ENCODE measurements at places on chromosomes 3 and 15.

GRCh38 chr15:50219820-50220219 is 37.8 kb downstream of the SLC27A2 start:
- DNase-seq = no peak

DNA sequence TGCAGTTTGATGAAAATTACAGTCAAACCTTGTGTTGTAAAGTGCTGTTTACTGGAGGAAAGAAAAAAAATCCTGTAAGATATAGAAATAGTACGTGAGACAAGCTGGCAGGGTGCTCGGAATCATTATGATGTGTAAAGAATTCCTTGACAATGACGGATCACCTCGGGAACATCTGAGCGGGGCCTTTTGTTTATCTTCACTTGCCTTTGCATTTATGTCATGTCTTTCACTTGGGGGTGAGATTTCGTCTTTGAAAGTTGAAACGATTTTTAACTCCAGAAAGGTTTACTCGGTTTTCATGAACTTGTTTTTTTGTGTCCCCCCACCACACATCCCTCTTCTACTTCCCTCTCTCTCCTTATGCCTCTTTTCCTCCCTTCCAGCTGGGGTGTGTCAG is 128.3 kb upstream of the VEPH1 start:
- no peak for DNase-seq

DNA sequence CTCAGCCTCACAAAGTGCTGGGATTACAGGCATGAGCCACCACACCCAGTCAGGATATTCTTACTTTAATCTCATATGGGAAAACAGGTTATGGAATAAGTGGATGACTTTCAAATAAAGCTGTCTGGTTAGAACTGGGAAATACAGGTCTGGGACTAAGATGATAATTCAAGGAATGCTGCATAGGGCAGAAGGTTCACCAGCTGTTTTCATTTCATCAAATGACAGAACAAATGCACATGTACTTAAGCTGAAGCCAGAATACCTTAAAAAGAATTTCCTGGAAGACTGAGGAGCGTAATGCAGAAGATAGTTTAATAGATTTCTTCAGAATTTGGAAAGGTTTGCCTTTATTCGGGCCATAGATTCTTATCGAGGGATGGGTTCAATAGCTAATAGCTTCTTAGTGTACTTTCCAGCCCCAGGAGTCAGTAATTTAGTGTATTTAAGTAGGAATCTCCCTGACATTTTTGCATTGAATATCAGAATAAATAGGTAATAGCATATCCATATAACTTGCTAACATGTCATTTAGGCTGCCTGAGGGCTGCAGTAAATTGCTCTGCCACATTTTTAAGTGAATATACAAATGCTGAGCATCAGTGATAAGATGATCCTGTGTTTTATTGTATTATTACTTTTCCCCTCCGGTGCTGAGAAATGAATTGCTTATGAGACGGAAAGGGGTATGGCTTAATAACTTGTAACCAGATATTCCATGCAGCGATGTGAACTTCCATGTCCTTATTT is 40.3 kb upstream of the ZNF770 start:
- DNase-seq = no peak

DNA sequence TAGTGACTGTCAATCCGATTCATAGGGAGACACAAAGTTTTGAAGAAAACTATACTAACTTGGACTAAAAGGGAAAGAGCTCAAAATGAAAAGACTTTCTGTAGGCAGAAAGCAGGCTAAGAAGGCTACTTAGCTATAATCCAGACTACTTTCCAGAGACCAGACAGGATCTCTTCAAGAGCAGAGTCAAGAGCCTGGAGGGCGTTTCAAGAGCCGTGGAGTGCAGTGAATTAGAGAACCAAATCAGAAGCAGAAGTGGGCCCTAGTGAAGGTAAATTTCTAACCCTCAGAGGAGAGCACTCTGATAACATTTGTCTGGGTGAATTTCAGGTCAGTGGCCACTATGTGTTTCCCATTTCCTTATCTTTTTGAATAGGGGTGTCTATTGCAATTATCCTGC is 76.4 kb downstream of the CGGBP1 start:
- DNase-seq = no peak

GRCh38 chr3:31544634-31545033 is 11.9 kb downstream of the STT3B start:
- no peak for DNase-seq

DNA sequence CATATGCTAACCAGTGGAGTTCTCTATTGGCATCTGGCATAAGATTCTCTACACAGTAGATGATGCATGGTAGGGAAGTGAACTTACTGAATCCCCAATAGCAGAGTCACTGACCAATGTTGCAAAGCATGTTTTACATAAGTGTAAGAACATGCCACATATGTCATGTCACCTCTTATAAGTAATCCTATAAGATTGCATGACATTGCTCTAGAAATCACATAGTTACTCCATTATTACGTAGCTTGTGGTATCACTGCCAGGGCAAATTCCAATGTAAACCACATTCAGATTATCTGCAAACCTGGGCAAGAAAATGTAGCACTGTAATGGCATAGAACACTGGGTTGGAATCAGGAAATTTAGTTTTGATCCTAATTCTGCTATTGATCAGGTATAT is 198.2 kb upstream of the UMPS start:
- no peak for DNase-seq

- DNase-seq = no peak
Measured at GRCh38 chr15:77060546-77060945, 10.4 kb downstream of the TSPAN3 start.

DNA sequence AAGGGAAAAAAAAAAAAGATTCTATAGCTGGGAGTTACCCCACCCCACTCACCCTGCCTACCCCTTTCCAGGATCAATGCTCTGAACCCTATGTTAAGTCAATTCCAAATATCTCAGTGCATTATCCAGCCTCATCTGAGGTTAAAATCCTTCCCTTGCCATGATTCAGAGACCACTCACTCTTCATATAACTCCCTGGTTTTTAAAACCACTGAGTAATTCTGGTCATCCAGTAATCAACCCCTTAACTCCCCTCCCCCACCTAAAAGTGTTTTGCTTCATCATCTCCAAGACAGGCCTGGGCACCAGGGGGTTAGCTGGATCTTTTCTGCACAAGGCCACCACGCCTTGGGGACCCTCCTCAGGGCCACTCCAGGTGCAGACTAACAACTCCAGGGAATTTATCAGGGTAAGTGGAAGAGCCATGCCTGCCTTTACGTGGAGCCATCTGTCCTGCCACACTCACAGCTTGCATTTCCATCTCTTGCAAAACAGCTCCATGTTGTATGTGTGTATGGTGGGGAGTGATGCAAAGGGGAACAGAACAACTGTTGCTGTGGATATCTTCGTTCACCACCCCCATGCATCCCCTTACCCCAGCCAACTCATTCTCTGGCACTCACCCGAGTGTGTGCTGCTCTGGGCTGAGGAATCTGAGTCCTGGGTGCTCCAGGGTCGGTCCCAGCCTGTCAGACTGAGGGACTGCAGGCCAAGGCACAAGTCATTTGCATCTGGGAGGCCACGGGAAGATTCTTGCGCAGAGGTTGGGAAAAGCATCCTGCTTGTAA is 30.7 kb upstream of the RPS17 start:
- DNase-seq = no peak

GRCh38 chr3:147008886-147009285 is 397.5 kb downstream of the ZIC4 start:
- no peak for DNase-seq

DNA sequence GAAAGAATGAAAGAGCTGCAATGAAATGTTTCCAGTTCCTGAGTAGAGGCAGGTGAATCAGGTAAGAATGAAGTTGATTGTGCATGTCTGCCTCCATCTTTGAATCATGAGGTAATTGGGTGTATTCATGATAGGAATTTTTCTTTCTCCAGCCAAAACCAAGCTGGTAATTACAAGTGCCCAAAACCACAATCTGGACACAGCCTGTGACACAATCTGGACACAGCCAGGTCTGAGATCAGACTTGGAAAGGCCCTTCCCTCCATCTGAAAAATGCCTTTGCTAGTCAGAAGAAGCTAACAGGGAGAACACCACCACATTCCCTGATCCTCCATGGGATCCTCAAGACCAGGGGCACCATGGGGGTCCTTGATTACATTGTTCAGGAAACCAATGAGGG is 338.5 kb upstream of the THBS1 start:
- no peak for DNase-seq

DNA sequence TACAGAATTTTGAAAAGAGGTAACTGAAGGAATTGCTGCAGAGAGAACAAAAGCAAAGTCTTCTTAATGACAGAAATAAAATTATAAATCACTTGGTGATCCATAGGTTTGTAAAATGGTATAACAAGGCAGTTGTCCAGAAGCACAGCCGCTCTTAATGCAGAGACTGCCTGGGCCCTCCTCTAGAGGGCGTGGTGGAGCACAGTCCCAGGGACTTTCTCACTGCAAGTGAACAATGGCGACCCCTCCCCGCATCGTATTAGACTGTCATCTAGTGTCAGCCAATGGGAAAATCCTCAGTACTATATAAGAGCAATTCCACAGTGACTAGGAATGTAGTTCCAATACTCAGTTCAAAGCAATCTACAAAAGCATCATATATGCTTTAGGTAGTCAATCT is 26.4 kb upstream of the ZBED2 start:
- no peak for DNase-seq

DNA sequence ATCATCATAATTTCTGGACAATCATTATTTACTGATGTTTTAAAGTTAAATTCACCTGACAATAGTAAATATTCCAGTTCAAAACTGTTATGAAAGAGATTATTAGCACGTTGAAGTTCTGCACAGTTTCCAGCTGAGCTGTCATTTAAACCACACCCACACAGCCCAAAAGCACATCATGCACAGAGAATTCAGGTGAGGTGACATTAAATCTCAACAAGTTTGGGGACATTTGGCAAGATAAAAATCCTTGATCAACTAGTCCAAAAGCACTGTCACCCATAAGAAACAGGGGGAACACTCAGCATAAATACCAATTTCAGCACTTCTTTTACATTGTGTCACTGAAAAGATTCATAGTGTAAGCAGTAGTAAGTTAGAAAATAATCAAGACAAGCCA is 6.9 kb downstream of the NCEH1 start:
- no peak for DNase-seq

DNA sequence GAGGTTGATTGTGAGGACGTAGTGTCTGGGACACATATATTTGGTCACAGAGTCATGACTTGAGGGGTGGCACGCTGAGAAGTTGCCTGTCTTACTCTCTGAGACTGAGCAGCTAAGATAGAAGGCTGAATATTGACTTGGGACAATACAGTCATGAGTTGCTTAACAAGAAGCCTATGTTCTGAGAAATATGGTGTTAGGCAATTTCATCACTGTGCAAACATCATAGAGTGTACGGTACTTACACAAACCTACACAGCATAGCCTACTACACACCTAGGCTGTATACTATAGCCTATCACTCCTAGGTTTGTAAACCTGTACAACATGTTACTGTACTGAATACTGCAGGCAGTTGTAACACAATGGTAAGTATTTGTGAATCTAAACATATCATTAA is 30.3 kb upstream of the SPESP1 start:
- no peak for DNase-seq

DNA sequence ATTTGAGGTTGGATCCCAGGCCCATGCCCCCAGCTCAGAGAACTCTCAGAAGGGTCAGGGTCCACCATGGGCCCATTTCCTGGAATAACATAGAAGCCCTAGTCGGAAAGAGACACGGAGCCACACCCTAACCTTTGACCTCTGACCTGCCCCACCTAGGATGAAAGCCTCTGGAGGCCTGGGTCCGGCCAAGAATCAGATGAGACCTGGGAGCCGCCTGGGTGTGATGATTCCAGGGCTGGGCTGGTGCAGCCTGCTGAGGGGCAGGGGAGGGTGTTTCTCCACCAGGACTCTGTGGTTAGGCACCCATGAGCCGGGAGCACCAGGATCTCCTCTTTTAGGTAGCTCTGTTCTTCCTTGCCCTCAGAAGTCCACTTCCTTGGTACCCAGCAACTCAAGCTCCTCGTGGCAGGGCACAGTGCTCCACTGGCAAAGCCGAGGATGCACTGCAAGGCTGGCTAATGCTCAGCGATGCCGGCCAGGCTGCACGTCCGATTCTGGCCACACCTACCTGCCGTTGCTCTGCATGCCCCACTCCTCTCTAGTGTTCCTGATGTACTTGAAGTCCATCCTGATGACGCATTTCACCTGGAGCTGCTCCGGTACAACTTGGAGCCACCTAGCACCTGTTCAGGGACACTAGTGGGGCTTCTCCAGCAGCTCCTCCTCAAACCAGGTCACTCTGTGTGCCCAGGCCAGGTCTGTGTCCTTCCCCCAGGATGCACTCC is 57.4 kb downstream of the ZNF445 start:
- DNase-seq = no peak

DNA sequence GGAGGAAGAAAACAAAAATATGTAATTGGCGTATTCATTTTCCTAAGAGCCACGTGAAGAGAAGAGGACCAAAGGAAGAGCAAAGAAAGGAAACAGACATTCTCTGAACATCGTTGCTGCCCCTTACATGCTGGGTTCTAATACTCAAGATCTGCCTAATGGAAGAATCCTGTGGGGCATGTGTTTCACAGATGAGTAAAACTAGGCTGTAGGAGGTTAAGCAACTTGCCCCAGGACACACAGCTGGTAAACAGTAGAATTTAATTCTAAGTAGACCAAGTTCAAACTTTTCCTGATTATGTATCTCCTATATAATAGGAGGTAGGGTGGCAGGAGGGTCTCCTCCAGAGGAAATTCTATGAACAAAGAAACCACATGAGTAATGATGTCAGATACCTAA is 106.1 kb upstream of the TNFAIP8L3 start:
- no peak for DNase-seq

DNA sequence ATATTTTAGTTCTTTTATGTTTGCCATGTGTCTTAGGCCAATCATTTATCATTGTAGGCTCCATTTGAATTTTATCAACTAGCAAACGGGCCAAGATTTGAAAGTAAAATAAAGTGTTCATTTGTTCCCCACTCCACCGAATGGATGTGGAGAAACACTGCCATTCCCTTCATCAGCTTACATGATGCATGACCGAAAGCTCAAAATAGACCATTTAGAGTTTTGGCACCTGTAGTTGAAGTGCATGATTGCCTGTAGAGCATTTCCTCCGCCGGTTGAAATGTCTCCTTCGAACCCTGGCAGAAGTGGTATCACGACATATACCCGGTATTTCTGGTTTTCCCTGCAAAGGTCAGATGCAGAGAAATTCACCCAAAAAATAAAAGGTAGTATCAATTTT is 165.6 kb downstream of the PLD1 start:
- no peak for DNase-seq

DNA sequence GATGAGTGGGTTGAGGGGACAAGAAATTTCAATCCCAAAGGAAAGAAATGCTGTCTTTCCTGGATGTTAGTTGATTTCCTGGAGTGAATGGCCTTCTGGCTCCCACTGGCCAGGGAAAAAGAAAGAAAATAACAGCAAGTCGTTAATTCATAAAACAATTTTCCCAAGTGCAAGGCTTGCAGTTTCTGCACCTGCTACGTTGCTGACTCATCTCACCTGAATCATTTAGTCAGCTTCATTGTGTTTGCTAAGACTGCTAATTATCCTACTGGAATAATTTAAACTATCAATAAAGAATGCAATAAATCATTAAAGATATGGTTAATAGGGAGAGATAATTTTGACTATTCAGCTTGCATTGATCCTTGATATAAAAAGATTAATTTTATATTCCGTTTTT is 387.6 kb downstream of the ROBO2 start:
- no peak for DNase-seq

GRCh38 chr3:185640308-185640707 is 54.2 kb downstream of the SENP2 start:
- DNase-seq = no peak
